Immature natural killer cell (primary cell): ENCODE measurements at places on chromosomes 12 and 14. TPM values are rescaled to one million over a fixed set of nuclear protein-coding genes. Genes with fewer than 3 reads are reported as not detected.

Gene PLD4
- polyA plus RNA-seq: 49.3 TPM

Gene SDSL
- 2.7 TPM for polyA plus RNA-seq

Gene PPP1R36
- polyA plus RNA-seq: not detected

Gene KRT72
- not detected for polyA plus RNA-seq

Gene TECPR2
- polyA plus RNA-seq: 2.2 TPM

Gene TTC5
- polyA plus RNA-seq: 24.3 TPM

Gene DNAJC22
- polyA plus RNA-seq: not detected

Gene FAM186B
- not detected for polyA plus RNA-seq
